T-cell (primary cell): ENCODE measurements at places on chromosomes 11 and 22. TPM values are rescaled to one million over a fixed set of nuclear protein-coding genes. Genes with fewer than 3 reads are reported as not detected.
A peak's percentile ranks its signal among the peaks of the same experiment; 100 is the strongest.

- DNase-seq, result no peak
These were observed 64.1 kb upstream of the BIRC3 start for GRCh38 chr11:102253020-102253715.

GRCh38 chr22:41237707-41238569 is 2.8 kb downstream of the CHADL start:
- DNase-seq, result peak; percentile 80

DNA sequence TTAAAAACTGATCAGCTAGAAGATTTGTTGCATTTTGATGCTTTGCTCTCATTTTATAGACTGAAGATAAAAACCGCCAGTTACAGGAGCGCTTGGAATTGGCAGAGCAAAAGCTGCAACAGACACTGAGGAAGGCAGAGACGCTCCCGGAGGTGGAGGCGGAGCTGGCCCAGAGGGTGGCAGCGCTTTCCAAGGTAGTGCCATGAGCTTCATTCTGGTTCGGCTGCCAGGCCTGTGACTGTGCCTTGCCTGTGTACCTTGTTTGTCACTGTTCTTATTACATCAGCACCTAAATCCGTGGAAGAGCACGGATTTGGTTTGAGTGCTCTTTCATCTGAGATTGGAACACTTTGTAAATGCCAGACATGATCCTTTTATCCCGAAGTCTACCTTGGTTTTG is 61.4 kb downstream of the PPFIA1 start:
- DNase-seq, result no peak

JAM3 gene
- 6.6 TPM for total RNA-seq

PRPF19 gene
- total RNA-seq, result 81.7 TPM

GRCh38 chr11:34044664-34045485 is 6.7 kb upstream of the CAPRIN1 start:
- DNase-seq, result no peak

GRCh38 chr11:2577031-2577990 is 122.5 kb downstream of the KCNQ1OT1 start:
- peak; percentile 3 for DNase-seq

- no peak for DNase-seq
These were observed 806 bp downstream of the ARAP1 start for GRCh38 chr11:72751116-72752087.

DNA sequence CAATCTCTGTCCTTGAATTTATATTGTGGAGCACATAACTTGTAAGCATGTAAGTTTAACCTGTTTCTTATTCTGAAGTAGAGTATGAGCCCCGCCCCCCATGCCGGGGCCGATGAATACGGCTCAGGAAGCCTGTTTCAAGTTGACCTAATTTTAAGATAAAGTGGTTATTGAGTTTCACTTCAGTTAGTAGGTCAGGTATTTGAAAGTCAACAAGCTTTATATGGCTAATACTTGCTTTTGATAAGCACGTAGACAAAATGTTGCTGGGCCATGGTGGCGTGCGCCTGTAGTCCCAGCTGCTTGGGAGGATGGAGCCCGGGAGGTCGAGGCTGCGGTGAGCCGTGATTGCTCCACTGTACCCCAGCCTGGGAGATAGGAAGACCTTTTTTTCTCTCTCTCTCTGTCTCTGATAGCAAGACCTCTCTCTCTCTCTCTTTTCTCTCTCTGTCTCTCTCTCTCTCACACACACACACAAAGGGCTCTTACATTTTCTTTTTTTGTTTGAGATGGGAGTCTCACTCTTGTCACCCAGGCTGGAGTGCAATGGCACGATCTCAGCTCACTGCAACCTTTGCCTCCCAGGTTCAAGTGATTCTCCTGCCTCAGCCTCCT is 14.4 kb downstream of the YWHAH start:
- DNase-seq, result peak; percentile 29

DNA sequence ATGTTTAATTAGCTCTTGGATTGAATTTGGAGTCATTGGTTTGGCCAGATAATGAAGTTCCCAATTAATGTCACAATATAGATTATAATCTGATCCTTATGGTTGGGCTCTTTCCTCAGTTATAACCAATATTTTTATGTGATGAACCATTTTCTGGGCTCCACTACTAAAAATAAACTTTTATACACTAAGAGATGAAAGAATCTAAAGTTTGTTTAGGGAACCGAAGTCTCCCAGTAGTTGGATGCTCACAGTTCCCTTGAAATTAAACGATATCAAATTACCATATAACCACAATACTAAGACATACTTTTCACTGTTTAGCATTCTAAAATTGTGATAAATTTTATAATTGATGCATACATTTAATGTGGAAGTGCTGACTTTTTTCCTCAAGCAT is 47.0 kb upstream of the ARHGAP42 start:
- no peak for DNase-seq

DNA sequence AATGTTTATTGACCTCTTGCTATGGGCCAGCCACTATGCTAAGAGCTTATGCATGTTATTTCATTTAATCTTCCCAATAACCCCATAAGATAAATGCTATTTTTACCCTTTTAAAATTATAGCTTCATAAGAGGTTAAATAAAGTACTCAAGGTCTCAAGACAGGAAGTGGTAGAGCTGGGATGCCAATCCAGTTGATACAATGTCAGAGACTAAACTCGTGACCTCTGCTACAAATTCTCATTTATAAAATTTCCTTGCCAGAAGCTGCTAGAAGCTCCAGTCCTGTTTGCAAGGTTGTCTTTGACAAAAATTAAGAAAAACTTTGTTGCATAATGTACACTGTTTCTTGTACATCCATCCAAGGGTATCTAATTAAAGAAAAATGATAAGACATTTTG is 265.9 kb upstream of the MPPED2 start:
- DNase-seq, result no peak

TMPRSS13 gene
- total RNA-seq, result 3.4 TPM

- no peak for DNase-seq
These were observed 817.4 kb downstream of the OPCML start for GRCh38 chr11:132714859-132715440.

DDIAS gene
- 0.56 TPM for total RNA-seq

DNA sequence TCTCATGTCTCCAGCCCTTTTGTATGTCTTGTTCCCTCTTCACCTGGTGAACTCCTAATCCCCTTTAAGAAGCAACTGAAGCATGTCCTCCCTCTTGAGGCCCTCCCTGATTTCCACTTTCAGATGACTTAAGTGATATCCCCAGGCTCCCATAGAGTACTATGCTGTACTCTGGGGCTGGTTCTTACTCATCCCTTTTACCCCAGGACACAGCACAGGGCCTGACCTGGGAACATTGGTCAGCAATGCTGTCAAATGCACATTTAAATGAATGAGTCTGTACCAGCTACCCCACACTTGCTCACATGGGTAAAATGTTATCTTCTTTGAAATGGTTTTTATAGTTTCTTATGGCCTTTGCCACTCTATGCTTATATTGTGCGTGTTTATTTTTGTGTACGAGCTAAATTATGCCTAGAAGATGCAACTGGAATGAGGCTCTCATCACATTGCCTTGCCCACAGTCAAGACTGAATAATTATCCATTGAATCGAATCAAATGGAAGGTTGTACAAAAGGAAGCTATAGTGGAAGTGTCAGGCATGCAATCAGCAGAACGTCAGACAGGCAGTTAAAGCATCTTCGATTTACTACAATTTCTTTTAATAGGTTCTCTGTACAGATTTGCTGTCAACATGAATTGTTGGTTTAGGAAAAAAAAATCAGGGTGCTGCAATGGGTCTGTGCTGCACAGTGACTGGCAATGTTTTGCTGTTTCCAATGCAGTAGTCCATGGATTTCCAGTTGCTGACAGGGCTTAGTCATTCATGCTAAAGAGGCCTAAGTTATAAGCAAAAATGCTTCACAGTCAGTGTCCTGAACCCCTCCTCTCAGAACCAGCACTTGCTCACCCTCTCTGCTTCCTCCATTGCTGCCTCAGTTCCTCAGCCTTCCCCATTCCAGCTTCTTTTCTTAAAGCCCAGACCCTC is 79.5 kb downstream of the PARVA start:
- no peak for DNase-seq

DNA sequence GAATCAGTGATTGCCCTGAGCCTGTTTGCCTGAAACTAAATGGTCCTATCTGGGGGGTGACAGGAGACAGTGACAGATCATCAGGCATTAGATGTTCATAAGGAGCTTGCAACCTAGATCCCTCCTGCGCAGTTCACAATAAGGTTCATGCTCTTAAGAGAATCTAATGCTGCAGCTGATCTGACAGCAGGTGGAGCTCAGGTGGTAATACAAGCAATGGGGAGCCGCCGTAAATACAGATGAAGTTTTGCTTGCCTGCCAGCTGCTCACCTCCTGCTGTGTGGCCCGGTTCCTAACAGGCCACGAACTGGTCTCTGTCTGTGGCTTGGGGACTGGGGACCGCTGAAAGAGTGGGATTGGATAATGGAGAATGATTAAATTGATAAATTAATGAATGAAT is 14.0 kb downstream of the NOX4 start:
- DNase-seq, result no peak
